ENCODE measurements at places on chromosomes 2 and 18.

- no peak for DNase-seq
These were observed 74.6 kb downstream of the L3MBTL4 start for GRCh38 chr18:6340121-6340520.

GRCh38 chr2:199490049-199490448 is 32.3 kb upstream of the SATB2 start:
- no peak for DNase-seq

DNA sequence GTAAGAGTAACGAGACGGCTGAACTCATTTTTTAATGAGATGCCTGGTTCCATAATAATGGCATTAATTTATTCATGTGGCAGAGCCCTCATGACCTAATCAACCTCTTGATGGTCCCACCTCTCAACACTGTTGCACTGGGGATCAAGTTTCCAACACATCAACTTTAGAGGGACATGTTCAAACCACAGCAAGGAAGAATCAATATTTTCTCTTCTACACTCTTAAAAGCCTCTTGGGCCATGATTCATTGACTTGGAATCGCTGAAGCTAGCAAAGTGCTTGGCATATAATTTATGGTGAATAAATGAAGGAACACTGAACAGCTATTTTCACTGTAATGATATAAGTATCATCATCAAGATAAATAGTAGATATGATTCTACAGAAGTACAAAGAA is 333.0 kb downstream of the TNS1 start:
- no peak for DNase-seq

- no peak for DNase-seq
These were observed 150.9 kb downstream of the SMAD7 start for GRCh38 chr18:48799724-48800315.

DNA sequence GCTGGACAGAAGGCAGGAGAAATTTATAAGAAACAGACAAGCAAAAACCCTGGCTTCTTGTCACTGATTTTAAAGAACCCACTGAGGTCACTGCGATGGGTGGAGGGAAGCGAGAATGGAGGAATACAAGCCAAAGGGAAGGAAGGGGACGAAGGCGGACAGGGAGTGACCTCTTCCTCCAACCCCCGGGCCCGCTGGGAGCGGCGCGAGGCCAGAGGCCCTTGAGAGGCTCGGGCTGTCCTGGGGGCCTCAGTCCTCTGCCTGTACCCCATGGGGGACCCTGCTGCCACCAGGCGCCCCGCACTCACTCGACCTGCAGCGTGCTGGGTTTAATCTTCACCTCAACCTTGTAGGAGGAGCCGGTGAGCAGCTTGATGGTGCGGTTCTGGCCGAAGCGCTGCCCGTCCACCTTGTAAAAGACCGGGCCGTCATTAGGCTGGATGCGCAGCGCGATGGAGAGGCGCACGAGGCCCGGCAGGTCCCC is 793 bp downstream of the CNRIP1 start:
- no peak for DNase-seq

DNA sequence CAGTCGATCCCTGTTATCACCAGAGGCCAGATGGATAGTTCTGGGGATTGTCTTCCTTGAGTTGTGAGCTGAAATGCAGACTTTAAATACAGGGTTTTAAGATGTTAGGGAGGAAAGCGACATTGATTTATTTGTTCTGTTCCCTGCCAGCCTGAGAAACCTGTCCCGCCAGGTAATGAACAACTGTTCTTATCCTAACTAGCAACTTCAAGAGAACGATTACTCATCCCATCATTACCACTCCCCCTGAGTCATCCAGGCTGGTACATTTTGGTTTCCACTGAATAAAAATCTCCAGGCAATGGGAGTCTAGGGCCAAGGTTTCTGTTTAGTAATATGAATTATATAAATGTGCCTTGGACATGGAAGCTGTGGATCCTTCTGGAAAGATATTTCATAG is 131.2 kb downstream of the LYPD6B start:
- DNase-seq: no peak

DNA sequence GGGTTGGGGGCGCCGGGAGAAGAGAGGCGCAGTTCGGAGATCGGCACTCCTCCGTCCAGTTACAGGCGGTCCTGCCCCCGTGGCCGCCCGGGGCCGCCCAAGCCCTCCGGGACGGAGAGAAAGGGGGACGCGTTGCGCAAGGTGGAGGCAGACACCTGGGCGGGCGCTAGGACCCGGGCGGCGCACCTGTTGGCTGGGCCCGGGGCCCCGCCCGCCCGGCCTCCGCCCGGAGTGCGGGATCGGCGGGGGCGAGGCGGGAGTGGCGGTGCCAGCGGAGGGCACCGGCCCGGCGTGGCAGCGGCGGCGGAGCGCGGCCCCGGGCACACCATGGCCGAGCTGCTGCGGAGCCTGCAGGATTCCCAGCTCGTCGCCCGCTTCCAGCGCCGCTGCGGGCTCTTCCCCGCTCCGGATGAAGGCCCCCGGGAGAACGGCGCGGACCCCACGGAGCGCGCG is at the start of gene SGPP2:
Gene SGPP2 (plus strand): TSS at position 268 of the 453 bp plus-strand sequence. CDS start 60 bp downstream, at position 328.
- no peak for DNase-seq

GRCh38 chr18:55338978-55339650 is 248.9 kb downstream of the TCF4 start:
- DNase-seq: no peak

- DNase-seq: no peak
These were observed 13.2 kb upstream of the SS18 start for GRCh38 chr18:26103579-26103978.

DNA sequence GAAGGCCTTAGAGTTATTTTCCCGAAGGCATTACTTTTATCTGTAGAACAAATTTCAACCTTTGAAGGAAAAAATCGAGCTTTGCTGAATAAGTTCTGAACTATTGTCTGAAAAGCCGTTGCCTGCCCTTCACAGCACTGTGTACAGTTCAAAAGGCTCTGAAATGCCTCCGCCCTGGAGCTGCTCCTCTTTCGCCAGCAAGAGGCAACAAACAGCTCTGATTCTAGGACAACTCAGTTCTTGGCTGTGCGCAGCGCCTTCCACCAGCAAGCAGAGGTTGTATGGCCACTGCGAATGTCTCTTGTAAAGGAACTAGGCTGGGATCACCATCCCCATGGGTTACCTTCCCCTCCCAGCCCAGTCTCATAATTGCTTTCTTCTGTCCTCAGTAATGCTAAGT is 308.5 kb downstream of the GBX2 start:
- DNase-seq: no peak

GRCh38 chr2:162400336-162400735 is 56.4 kb downstream of the GCA start:
- DNase-seq: no peak

DNA sequence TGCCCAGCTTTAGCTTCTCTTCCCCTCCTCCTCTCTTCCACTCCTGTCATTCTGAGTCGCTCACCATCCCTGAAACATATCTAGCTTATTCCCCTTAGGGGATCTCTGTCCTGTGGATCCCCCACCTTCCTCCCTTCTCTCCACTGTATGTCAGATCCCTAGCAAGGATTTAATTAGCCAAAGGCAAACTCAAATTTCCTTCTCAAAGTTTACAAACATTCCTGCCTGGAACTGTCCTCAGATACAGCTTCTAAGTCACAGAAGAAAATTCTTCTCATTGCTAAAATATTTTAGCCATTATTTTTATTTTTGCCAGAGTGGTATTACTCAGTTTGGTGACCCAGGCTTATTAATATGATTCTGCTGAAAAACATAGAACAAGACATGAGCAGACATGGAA is 315.3 kb downstream of the CYP26B1 start:
- no peak for DNase-seq

DNA sequence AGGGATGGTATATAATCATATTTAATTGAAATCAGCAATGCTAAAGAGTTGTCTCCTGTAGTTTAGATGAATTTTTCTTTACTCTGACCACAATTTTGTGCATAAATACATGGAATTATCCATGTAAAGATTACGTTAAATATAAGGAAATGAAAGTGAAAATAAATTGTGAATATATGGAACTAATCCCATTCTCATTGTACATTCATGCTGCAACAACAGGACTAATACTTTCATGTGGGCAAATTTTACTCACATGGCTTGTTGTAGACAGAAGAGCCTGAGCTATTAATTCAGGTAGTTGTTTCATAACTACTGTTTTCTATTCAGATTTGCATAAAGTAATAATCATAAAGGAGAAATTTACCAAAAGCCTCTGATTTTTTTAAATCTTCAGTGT is 357.8 kb downstream of the ARHGAP15 start:
- DNase-seq: no peak

GRCh38 chr2:60347781-60348180 is 205.7 kb downstream of the BCL11A start:
- no peak for DNase-seq

GRCh38 chr2:181459621-181460021 is 2.4 kb downstream of the ITGA4 start:
- DNase-seq: no peak

- DNase-seq: no peak
These were observed 4.4 kb upstream of the KLHL23 start for GRCh38 chr2:169729274-169729605.

DNA sequence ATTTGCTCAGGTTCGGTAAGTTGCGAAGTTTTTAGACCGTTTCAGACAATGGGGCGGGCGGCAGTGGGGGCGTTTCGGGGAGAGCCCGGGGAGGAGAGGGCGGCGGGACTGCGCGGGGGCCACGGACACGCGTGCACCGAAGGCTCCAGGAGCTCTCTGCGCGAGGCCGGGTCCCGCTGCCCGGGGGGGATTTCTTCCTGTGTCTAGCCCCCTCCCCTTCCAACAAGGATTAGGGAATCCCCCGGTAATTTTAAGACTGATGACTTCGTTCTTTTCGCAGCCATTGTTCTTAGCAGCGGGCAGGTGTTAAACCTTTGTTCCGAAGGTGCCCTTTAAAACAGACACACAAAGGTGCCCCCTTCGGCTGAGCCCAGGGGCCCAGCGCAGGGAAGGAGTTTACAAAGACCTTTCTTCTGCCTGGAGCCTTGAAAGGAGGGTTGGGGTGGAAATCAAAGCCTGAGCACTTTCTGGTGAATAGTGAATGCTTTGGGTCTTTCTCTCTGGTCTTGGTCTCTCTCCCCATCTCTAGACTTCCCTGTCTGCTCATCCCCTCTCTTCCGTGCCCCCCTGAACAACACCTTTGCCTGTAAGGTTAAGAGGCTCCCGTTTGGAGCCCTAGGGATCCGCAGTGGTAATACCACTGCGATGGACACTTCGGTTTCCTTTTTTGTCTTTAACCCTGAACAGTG is 2.1 kb downstream of the TRIB2 start:
- DNase-seq: no peak

GRCh38 chr2:70685771-70686171 is 82.2 kb downstream of the ADD2 start:
- no peak for DNase-seq

- no peak for DNase-seq
These were observed 100.9 kb downstream of the TNS1 start for GRCh38 chr2:217901835-217902378.

- no peak for DNase-seq
These were observed 1407.4 kb downstream of the SUCLG1 start for GRCh38 chr2:83051538-83052170.

- no peak for DNase-seq
These were observed 24.8 kb downstream of the SH3BP4 start for GRCh38 chr2:234976479-234977227.

DNA sequence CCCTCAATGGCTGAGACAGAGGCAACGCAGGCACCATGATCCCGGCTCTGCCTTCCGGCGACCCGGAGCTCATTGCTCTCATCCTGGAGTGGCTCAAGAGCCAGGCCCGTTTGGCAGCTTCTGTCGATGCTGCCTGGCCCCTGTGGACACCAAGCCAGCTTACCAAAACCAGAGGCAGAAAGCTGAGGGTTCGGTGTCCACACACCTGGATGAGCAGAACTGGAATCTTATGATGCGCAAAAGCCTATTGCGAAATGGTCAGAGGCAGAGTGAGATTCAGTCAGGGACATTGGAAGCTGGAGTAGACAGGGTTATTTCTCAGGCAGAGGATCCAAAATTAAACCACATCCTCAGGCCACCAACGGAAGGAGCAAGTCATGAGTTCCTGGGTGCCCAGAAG is 34.9 kb upstream of the TGIF1 start:
- DNase-seq: no peak

- no peak for DNase-seq
These were observed 127.8 kb downstream of the STK39 start for GRCh38 chr2:168119515-168120141.

DNA sequence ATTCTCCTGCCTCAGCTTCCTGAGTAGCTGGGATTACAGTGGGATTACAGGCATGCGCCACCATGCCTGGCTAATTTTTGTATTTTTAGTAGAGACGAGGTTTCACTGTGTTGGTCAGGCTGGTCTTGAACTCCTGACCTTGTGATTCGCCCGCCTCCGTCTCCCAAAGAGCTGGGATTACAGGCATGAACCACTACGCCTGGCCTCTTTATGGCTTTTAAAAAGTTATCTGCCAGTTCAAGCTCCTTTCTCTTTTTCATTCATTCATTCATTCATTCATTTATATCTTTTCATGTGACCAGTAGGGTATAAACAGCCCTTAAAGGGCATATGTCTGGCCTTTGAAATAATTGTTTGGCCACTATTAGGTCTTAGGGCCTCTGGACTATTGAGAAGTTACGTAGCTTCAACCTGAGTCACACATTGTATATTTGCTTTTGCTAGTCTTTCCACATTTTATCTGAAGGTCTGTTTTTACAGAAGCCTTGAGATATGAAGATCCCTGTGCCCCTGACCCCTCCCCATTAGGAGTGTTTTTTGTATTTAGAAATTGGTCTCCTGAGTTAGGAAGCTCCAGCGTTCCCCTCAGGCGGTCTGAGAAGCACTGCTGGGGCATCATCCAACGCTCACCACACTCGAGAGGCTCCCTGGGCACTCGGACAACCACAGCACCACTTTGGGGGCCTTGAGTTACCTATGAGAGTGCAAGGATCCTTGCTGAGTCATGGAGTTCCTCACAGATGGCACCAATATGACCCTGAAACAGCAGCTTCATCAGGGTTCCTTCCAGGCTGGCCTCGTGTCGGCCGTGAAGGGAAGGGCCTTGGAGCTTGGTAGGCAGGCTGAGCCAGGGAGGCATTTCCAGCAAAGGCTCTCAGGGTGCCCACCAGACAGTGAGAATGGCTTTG is 21.8 kb downstream of the FZD5 start:
- DNase-seq: no peak

GRCh38 chr2:16645775-16646559 is 19.7 kb downstream of the CYRIA start:
- DNase-seq: no peak

DNA sequence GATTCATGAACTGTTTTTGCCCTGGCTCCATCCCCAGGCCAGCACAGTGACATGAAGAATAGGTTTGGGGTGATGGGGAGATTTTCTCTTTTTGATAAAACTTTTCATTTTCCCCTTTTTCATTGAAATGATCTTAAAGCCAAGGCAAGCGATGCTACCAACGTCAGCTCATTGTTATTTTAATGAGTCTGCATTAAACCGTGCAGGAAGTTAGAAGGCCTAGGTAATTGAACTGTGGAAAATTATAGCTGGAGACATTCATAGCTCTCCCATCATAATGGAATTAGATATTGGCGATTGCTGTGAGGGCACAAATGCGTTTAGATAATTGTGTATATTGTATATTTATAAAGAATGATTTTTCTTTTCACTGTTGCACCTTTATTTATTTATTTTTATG is 33.2 kb downstream of the SMARCAL1 start:
- DNase-seq: no peak

- DNase-seq: no peak
These were observed 52.3 kb downstream of the KLF7 start for GRCh38 chr2:207113414-207113813.

GRCh38 chr2:180705551-180705950 is 274.9 kb upstream of the UBE2E3 start:
- DNase-seq: no peak

Data from CD4-positive, alpha-beta T cell treated with Interleukin-15 for 1 hour (primary cell).